NCI-H2107 (cell line): ENCODE measurements at places on chromosomes 3 and 15.

DNA sequence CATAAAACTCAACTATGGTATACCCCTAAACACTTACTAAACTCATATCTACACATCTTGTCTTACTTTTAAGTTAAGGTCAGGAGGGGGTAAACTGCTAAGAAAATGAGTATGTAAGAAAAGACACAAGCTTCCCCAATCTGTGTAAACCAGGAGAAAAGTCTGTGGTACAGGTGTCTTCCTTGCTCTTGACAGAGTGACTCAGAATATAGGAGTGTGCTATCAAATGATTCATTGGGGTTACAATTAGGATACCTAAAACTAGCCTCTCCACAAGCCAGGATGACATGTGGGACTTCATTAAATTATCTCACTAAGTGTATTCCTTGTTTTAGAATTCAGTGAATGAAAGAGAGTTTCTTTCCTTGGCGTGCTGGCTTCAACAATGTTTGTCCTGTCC lies 274.8 kb downstream of the BBX start:
- DNase-seq: no peak

- no peak for DNase-seq
These were observed 5.6 kb upstream of the AP3S2 start for GRCh38 chr15:89899295-89899945.

DNA sequence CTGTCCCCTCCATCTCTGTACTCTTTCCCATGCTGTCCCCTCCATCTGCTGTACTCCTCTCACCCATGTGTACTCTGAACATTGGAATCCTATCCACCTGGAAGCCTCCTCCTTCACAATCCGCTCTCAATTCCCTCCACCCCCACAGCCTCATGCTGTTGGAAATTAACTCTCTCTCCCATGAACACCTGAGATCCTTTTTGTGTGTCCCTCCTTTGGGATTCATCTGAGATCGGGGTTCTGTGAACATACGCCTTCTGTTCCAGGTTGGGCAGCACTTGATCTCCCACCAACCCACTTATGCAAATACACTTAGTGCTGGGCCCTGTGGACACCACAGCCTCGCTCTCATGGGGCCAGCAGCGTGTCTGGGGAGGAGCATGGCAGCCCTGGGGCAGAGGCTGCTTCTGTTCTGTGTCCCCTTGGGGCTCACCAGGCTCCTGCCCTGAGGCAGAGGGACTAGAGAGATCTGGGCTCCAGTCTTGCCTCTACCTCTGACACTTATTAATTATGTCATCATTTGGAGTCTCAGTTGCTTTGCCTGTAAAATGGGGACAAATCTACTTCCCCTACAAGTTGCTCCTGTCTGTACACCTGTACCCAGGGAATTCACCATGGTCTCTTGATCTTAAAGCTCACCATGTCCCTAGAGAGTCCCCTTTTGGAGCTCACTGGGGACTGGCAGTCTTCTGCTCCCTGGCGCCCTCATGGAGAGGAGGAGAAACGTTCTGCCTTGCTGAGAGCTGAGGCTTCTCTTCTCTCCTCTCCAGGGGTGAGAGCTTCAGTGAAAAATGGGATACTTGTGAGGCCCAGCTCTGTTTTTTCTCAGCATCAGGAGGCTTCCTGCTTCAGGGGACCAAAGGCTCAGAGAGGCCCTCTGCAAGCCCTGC lies 42.7 kb downstream of the ITGA11 start:
- no peak for DNase-seq

DNA sequence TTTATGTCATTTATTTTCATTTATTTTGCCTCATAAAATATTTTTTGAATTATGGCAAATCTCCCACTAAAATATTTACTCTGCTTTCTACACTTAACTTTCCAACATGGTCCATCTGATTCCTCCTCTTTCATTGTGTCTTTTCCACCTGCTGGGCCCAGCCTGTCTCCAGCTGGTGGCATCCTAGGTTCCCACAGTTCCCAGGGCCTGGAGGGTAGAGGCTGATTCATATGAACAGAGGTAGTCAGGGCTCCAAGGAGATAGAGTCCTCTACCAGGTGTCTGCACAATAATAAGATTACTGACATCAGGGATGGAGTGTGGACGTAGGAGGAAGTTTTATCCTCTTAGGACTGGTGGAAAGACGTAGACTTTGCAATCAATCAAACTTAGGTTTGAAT lies 14.3 kb downstream of the ZBTB38 start:
- no peak for DNase-seq

DNA sequence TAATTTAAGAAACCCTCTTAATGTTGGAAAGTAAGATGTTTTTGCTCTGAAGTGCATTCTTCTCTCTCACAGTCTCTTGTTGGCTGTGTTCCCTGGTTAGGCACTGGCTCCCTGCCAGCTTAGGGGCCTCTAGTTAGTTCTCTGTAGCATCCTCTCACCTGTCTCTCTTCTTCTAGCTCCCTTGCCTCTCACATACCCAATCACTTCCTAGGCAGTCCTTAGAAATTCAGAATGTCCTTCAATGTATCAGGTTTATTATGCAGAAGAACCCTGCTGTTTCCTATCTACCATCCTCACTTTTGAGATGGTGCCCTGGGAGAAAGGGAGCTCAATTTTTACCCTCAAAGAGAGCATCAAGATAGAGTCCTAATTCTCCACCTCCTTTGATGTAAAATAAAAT lies 36.2 kb upstream of the CPNE4 start:
- no peak for DNase-seq

DNA sequence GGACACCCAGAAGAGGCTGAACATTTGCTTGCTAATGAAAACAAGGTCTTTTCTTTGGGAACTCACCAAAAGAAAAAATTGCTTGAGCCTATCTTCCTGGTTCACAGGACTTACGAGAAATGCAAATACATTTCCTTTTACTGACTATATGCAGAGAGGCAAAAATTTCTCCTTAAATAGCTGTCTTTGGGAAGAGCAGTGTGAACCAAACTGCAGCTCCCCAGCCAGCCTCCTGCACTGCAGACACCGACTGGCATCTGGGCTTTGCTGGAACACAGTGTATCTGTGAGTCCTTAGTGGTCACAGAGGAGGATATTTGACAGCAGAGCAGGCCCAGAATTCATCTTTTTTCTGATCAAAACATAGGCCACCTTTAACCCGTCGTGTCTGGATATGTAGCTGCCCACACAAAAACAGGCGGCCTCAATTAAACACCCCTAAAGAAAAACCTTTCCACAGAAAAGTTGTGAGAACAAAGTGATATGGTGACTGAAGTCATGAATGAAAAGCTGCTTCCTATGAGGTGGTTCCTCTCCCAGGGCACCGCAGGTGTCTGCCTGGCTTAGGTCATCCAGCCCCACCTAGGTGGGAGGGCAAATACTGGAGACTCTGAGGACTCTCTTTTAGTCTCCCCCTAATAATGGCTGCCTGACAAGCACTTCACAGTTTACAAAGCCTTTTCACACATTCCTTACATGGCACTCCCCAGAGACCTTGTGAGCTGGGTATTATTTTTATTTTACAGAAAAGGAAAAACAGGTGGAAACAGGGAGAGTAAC lies 46.1 kb upstream of the TMEM158 start:
- DNase-seq: no peak

DNA sequence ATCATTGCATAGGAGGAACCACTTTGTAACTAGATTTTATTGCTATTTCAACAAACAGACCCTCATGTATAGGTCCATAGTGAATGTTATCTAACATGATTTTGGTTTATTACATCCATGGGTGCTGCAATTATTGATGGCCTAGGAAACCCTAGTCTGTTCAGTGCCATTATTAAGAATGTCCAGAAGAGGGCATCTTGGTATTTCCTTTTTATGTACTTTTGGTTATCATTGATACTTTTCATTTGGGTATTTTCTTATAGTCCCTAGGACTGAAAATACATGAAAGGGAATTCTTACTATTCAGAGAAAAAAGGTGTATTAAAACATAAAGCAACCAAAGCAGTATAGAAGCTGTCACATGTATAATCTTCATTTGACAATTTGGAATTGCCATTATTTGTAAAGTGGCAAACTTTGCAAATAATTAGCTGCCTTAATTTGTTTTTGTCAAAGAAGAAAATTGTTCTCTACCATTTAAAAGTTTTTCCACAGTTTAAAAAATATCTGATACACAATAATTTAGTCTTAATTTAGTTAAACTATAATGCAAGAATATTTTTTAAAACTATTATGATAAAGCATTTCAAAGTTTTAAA lies 48.7 kb downstream of the CNOT10 start:
- DNase-seq: no peak

DNA sequence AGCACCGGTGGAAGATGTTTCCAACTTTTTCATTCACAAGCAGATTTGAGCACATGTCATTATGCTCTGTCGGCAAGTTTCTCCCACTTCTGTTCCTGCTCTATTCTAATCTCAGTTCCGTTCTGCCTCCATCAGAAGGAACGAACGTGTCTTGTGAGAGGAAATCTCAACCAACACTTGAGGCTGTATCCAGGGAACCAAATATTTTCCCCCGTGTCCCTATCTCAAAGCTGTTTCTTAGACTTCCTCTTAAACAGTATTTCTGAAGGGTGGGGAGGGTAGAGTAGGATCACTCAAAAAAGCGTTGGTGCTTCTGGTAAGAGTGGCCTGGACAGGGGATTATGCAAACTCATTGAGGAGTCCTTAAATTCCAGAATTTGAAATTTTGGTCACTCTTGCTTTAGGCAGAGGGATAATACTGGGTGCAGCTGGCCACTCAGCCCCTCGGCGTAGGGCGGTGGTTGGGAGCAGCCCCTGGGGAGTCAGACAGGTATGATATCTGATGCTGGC lies 54.9 kb downstream of the FRMD4B start:
- no peak for DNase-seq

GRCh38 chr3:158091531-158091930 lies 14.7 kb downstream of the SHOX2 start:
- no peak for DNase-seq

GRCh38 chr3:54918516-54918915 lies 9.3 kb downstream of the LRTM1 start:
- no peak for DNase-seq

DNA sequence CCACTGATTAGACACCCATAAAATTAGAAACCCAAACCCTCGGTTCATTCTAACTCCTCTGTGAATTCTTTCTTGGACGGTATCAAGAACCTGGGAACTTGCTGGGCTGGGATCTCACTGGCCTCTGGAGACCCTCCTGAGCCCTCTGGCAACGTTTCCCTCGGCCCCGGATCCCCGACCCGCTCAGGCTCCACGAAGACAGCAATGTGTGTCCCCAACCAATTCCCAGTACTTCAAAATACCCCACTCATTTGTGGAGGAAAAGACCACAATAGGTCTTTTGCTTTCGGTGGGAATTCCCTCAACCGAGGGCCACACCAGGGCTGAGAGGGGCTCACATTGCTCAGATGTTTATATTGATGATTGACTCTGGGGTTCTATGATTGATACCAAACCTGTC lies 117.9 kb upstream of the PRR20G start:
- DNase-seq: no peak
